ENCODE measurements at places on chromosomes 4 and X.
A peak's percentile ranks its signal among the peaks of the same experiment; 100 is the strongest.

DNA sequence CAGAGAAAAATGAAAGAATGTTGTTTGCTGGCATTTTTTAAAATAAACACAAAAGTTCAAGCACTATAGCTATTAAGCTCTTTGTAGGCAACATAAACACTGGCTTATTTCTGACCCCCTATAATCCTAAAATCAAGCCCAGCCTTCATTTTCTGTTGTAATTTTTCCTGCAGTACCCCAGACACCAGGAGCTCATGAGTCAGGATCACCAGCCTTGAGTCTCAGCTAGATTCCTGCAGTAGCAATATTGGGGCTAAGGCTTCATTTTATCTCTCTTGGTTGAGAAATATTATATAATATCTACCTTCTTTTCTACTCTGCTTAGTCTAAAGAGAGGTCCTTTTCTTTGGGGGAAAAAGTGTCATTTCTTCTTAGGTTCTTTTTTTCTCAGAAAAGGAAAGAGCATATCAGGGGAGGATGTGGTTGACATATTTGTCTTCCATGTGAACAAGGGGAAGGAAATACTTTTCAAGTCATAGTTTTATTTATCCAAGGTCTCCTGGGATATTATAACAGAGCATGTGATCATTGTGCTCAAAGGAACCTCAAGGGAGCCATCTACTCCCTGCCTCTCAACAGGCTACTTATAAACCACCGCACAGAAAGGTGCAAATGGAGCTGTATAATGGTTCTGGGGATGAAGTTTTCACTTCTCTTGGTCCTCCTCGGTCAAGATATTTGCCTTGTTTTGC is 678.3 kb upstream of the NR3C2 start:
- DNase-seq, result no peak

- no peak for DNase-seq
Observed at GRCh38 chrX:151000861-151001331, 17.8 kb downstream of the HMGB3 start.

DNA sequence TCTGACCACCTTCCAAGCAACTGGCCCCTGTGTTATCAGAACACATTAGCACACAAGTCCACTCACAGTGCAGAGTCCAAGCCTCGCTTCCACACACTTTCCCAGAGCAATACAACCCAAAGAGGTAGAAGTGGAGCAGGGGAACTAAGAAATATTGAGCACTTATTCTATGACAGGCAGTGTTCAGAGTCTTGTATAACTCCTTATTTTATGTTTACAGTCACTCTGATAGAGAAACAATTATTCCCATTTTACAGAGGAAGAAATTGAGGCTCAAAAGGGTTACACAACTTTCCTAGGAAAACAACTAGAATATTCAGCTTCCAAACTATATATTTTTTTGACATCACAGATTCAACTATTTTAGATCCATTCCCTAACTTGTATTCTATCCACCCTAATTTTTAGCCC is 18.3 kb upstream of the TMEM154 start:
- DNase-seq, result peak; percentile 25

GRCh38 chr4:109211671-109212070 is 90.8 kb downstream of the COL25A1 start:
- DNase-seq, result no peak

DNA sequence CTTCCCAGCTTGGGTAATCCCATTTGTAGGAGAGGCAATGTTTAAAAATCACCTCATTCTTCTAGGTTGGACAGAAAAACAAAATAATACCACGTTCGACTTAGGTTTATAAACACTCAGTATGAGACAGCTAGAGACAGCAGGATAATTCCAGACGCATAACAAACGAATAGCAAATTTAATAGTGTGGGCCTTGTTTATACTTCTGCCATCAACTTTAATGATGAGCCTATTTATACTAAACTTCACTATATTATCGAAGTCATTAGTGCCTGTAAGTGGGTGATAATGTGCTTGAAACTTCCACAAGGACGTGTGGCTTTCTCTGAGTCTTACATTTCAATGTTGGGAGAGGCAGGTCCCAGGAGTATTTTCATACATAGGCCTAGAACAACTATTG is 255.7 kb upstream of the PPARGC1A start:
- no peak for DNase-seq

DNA sequence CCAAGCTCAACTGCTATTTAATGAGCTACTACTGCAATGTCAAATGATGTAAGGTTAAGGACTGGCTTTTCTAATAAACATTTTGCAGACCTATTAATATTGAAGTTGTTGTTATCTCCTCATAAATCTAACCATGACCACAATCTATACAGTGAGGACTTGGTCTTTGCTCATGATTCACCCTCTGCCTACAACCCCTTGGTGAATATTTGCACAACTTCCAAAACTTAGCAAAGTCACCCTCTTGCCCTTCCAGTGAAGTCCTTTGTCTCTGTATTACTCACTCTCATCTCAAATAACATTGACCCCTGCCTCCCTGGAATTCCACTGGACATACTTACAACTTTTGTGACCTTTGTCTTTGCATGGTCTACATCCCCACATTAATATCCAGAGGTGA is 204.5 kb downstream of the KCNIP4 start:
- DNase-seq, result no peak

- DNase-seq, result no peak
Observed at GRCh38 chrX:40467454-40467853, 113.3 kb upstream of the ATP6AP2 start.

DNA sequence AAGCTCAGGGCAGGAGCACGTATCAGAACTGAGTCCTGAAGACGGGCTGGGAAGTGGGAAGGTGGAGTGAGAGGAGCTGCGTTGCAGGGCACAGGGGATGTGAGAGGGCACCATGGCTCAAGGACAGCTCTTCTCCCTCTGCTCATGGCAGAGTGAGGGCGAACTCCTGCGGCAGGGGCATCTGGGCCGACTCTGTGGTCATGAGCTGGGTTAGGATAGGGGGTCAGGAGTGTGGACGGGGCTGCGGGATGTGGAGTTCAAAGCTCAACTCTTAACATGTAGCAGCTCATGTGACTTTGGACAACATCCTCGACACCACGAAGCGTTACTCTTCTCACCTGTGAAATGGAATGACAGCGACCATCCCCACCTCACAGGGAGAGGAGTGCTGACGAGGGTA is 19.4 kb upstream of the SORCS2 start:
- DNase-seq, result no peak

DNA sequence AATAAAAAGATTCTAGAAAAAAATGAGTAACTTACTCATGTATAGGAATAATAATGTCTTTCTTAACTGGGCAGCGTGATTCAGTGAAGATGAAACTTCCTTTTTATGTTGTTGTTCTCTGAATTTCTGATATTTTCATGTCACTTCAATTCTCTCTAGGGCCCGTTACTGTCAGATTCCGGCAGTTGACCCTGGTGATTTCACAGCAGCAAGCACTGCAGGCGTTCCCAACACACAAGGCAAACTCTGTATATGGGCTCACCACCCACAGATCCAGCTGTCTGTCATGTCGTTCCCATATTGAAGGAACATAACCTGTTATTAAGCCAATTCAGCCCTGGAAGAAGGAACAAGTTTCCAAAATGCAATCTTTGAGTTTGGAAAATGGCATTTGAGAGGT is 288.3 kb upstream of the GALNTL6 start:
- no peak for DNase-seq

GRCh38 chr4:139658586-139659382 is 6.8 kb upstream of the MGST2 start:
- no peak for DNase-seq

- DNase-seq, result no peak
Observed at GRCh38 chrX:7603387-7603786, 239.6 kb upstream of the VCX start.

GRCh38 chr4:54234497-54235205 is 5.6 kb downstream of the PDGFRA start:
- no peak for DNase-seq

GRCh38 chrX:150767475-150768131 is 74.4 kb downstream of the MTMR1 start:
- DNase-seq, result peak; percentile 33
